Spleen (tissue), 13 donors: ENCODE measurements at places on chromosomes 1 and 21. TPM values are rescaled to one million over a fixed set of nuclear protein-coding genes. Genes with fewer than 3 reads are reported as not detected.

The CLDN17 gene
- total RNA-seq = not detected

The MPZ gene
- total RNA-seq = 11.9 TPM

The ILF2 gene
- 80.9 TPM for total RNA-seq

The TIE1 gene
- 65.4 TPM for total RNA-seq

The OLFML3 gene
- total RNA-seq = 8.7 TPM

The NUF2 gene
- total RNA-seq = 6.0 TPM

The STYXL2 gene
- total RNA-seq = not detected

The GJB5 gene
- total RNA-seq = not detected

The LRRC71 gene
- 0.13 TPM for total RNA-seq

The L1TD1 gene
- 2.7 TPM for total RNA-seq

The C4BPA gene
- total RNA-seq = 1.9 TPM

The AGT gene
- 0.26 TPM for total RNA-seq

The PTGER3 gene
- total RNA-seq = 0.17 TPM

The MXRA8 gene
- total RNA-seq = 50.9 TPM

The COL9A2 gene
- 3.1 TPM for total RNA-seq

The LENEP gene
- total RNA-seq = not detected

DNA sequence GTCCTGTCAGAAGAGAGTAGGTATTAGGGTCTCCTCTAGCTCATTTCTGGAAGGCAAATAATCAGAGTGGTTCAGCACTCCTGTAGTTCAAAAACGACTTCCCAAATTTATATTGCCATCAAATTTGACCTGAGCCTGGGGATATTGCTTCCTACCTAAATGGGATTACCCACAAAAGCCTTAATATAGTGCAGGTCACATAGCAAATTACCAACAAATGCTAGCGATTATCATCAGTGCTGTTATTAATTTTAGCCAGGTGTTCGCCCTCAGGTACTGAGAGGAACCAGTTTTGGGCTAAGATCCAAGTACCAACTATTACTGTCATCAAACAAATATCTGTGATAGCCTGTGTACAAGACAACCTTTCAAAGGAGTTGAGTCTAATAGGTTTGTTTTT lies 661.8 kb upstream of the PTBP2 start:
- no peak for DNase-seq

DNA sequence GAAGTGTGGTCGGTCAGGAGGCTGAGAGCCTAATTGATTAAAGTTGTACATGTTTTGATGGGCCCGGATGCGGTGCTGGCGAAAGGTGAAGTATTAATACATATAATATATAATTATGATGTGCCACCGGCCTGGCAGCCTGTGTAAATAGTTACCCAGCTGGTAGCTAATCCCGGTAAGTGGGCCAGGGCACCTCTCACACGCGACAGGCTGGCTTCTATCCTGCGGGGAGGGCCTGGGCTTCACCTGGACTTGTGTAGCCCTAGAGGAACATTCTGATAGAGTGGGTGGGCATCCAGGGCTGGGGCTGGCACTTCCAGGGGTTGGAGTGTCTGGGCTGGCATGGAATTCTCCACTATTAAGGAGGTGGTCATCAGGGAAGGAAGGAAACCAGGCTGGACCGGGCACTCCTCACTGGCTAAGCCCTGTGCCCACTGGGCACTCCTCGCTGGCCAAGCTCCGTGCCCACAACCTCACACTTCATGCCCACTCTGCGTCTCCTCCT lies 48.3 kb downstream of the IGSF21 start:
- peak; percentile 51 for DNase-seq

DNA sequence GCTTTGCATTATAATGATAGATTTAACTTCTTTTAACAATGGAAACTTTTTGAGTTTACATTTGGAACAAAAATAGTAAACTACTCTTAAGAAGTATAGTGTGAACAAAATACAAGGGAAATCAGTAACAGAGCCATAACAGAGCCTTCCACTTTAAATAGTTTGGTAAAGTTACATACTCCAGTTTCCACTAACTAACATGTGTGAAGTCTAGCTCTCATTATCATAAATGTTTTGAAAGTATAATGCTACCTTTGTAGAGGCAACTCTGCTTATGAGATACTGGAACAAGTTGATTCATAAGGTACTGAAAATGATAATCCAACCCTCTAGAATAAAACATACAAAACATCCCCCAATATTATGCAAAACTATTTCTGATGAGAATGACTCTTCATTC lies 1155.1 kb upstream of the ADGRL2 start:
- no peak for DNase-seq

DNA sequence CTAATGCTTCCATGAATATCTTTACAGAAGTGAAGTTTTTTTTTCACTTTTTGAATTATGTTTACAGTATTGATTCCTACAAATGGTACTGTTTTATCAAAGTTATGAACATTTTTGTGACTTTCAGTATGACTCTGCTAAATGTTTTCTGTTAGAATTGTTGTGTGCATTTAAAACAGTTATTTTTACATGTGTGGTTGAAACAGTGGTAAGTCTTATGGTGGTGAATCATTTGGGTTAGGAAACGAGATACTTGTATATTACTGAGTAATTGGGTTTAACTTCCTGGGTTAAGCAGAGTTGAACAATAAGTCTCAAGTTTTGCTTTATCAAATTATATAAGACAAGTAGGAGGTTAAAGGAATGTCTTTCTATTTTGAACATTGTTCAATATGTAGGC lies 66.8 kb downstream of the VPS13D start:
- DNase-seq = no peak

DNA sequence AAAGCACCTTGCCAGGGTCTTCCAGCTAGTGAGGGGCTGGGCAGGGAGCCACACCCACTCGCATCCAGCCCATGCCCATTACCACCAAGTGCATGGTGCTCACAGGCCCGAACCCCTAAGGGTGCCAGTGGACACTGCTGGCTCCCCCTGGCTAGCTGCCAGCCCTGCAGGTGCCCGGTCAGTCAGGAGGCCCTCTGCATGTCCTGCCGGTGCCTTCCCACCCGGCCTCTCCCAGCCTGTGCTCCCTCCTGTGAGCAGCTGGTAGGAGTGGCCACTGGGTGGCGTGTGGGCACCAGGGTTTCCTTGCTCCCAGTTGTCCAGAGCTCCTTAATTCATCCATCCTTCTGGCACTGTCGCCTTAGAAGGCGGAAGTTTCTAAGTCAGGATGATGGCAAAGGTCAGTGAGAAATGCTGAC lies 33.4 kb downstream of the QSOX1 start:
- DNase-seq = no peak

DNA sequence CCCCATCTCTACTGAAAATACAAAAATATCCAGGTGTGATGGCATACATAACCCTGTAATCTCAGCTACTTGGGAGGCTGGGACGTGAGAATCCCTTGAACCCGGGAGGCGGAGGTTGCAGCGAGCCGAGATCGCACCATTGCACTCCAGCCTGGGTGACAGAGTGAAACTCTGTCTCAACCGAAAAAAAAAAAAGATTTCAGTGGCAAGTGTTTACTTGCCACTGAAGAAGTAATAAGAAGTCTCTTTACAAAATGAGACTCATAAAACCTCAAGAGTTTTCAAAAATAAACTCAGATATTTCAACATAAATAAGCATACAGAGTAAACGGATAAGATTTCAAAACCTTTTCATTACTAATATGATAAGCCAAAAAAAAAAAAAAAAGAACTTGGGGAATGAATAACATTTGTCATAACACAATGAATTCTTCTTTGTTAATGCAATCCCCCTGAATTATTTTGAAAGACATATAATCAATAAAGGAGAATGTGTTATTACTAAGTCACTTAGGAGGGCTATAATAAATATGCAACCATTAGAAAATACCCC lies 34.2 kb upstream of the EXO1 start:
- DNase-seq = no peak

- no peak for DNase-seq
Observed at GRCh38 chr1:226526801-226527595, 21.6 kb upstream of the STUM start.

DNA sequence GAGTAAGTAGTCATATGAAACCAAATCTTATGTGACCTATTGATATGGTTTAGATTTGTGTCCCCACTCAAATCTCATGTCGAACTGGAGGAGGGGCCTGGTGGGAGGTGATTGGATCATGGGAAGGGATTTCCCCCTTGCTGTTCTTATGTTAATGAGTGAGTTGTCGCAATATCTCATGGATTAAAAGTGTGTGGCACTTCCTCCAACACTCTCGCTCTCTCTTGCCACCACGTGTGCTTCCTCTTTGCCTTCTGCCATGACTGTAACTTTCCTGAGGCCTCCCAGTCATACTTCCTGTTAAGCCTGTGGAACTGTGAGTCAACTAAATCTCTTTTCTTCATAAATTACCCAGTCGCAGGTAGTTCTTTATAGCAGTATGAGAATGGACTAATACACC lies 241.2 kb downstream of the RGS7 start:
- DNase-seq = no peak

- no peak for DNase-seq
Observed at GRCh38 chr21:29265690-29266479, 32.8 kb upstream of the BACH1 start.

DNA sequence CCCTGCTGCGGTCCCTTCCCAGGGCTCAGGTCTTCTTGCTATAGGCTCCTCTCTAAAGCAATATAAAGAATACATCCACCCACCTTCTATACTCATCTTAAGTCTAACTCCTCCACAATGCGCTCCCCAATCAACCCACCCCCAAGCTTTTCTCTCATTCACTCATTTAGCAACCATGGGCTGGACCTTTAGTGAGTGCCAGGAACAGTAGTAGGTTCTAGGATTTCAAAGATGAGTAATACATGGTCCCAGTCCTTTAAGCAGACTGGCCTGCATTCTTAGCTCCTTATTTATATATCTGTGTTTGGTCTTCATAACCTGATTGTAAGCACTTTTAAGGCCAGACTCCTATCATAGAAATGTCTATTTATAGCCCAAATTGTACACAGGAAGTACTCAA lies 5.9 kb downstream of the CAMK1G start:
- no peak for DNase-seq

DNA sequence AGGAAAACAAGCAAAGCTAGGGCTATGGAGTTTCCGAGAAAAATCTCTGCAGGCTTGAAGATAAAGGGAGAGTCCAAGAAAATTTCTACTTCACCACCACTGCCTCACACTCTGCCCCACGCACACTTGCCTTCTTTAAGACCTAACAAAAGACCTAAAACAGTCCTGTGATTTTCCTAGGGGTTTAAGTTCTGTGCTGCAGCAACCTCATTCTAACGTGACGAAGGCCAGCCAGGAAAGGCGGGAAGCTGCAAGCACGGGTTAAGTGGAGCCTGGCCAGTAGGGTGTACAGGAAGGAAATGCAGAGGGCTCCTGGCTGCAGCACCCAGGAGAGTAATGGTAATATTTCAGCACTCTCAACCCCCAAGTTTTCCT lies 1.5 kb downstream of the SPATA6 start:
- no peak for DNase-seq

DNA sequence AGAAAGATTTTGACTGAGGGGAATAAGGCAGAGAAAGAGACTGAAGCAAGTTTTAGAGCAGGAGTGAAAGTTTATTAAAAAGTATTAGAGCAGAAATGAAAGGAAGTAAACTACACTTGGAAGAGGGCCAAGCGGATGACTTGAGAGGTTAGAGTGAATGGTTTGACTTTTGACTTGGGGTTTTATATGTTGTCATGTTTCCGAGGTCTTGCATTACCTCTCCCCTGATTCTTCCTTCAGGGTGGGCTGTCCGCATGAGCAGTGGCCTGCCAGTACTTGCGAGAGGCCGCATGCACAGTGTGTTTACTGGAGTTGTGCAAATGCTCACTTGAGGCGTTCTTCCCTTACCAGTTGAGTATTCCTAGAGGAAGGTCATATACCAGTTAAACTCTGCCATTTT lies 13.0 kb upstream of the DENND2D start:
- DNase-seq = no peak

- DNase-seq = no peak
Observed at GRCh38 chr1:77966291-77966690, 12.6 kb downstream of the FUBP1 start.

- peak; percentile 60 for DNase-seq
Observed at GRCh38 chr1:153608089-153608682, 4.8 kb downstream of the S100A16 start.

- no peak for DNase-seq
Observed at GRCh38 chr1:188043536-188044245, 1214.9 kb downstream of the PLA2G4A start.

DNA sequence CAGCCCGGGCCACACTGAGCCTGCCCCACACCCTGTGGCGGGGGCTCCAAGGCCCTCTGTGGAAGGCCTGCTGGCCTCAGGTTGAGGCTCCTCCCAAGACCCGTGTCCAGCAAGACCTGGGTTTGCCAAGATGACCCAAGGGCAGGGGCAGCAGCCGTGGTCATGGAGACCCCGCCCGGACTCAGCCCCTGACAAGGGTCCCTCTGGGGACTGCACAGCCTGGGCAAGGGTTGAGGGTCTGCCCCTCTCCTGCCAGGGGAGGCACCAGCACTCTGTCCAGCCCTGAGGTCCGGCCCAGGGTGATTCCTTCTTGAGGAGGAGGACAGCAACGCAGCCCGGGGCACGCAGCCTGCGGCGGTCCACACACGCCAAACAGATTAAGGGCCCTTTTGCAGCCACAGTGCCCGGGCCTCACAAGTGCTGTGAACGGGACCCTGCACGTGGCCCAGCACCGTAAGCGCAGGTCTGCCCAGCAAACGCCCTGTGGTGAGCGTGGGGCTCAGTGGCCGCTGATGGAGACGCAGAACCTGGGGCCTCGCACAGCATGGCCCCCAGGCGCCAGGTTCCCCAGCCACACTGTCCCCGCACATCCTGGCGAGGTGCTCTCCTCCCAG lies 3.4 kb downstream of the SPATC1L start:
- DNase-seq = peak; percentile 71

GRCh38 chr1:45206808-45207623 lies 611 bp upstream of the ZSWIM5 start:
- no peak for DNase-seq

DNA sequence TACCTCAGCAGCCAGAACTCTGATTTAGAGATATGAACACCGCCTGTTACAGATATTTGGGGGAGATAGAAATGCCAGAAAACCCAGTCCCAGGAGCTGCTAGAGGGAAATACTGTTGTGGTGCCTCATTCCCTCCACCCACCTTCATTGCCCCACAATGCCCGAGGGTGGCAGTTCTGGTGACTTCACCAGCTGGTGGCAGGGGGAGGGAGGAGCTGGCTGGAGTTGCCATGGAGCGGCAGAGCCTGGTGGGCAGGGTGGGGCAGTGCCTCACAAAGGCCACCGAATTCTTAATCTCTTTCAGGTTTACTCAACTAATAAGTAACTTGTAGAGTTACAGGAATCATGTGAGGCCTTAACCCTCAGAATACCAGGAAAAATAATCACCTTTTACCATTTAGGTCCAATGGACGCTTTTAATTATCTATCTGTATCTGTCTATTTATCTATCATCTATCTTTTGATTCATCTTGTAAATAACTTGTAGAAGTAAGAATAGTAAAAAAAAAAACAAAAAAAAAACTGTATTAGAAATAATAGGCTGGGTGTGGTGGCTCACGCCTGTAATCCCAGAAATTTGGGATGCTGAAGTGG lies 11.7 kb upstream of the S100A11 start:
- DNase-seq = peak; percentile 92

GRCh38 chr1:35518183-35518582 lies 39.0 kb downstream of the KIAA0319L start:
- no peak for DNase-seq

- no peak for DNase-seq
Observed at GRCh38 chr1:55943721-55944435, 635.5 kb downstream of the PLPP3 start.

- DNase-seq = no peak
Observed at GRCh38 chr1:97297611-97298010, 576.0 kb downstream of the PTBP2 start.

- no peak for DNase-seq
Observed at GRCh38 chr1:113298941-113299340, 91.4 kb upstream of the MAGI3 start.
